Stimulated activated memory B cell treated with anti-CD40 and anti-IgM and Interleukin-4, amounts not matched to agents 10 μg/mL and 1 μg/mL and 100 μg/mL, for 72 hours (primary cell): ENCODE measurements at places on chromosomes 13 and 19.

DNA sequence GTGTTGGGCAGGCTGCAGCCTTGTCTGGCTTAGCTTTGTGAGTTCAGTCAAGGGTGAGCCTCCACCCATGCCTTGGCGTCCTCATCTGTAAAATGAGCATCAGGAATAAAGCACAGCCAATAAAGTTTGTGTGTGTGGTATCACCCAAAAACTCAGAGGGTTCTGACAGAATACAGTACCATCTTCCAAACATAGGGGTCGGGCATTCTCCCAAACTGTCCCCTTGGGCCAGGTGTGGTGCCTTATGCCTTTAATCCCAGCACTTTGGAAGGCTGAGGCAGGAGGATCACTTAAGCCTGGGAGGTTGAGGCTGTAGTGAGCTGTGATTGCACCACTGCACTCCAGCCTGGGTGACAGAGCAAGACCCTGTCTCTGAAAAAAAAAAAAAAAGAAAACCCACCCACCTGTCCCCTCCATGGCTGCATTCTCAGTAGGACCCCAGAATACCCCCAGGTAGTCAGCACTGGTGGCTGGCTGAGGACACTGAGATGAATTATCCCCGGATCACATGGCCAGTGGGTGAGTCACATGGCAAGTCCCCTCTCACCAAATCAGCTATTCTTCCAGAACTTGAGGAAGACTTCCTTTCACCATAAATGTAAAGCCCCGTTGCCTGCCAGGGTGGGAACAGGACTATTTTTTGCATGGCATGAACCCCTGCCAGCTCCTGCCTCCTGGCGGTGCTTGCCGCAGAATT lies 18.6 kb downstream of the POP4 start:
- ATAC-seq, result no peak

GRCh38 chr13:50685491-50685890 lies 158.0 kb downstream of the DLEU7 start:
- no peak for ATAC-seq

DNA sequence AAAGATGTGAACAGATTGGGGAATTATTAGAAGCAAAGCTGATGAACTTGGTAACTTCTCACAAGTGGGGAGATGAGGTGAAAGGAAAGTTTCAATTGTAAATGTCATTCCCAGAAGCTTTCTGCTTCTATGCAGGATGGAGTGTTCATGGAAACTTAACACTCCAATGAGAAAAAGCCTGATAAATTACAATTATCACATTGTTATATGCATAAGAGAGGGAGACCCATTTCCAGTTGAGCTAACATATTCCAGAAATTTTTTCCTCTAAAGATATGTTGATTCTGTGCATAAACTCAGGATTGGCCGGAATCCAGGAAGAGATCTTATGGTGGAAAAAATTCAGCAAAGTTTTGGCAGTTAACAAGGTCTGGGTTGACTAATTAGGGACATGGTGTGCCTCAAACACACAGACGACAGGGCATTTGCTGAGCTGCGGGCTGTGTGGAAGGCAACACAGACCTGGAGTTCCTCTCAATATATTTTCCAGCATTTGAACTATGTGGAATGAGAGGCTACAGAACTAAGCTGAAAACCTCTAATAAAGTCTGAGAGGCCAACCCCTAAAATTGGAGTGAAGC lies 64.9 kb upstream of the FGF14 start:
- ATAC-seq, result no peak

- ATAC-seq, result no peak
These were observed 307.6 kb downstream of the SPRY2 start for GRCh38 chr13:80033286-80033685.

- no peak for ATAC-seq
These were observed 236.7 kb upstream of the IPO5 start for GRCh38 chr13:97716746-97717145.

GRCh38 chr19:56099638-56100539 lies 21.2 kb downstream of the ZNF787 start:
- no peak for ATAC-seq

DNA sequence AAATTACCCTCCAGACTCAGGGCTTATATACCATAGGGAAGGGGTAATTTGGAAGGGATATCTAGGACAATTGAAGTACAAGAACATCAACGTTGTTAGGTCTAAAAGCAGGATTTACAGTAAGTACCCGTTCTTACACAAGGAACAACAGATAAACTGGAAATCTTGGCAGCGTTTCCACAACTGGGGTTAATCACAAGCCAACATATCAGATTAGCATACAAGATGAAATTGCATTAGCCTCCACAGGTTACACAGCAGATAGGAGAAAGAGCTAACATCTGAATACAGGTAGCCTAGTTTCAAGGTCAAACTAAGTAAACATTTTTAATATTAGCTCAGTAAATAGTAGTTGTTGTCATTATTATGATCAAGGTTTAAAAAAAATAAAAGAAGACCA lies 1214.0 kb upstream of the PCDH20 start:
- no peak for ATAC-seq

DNA sequence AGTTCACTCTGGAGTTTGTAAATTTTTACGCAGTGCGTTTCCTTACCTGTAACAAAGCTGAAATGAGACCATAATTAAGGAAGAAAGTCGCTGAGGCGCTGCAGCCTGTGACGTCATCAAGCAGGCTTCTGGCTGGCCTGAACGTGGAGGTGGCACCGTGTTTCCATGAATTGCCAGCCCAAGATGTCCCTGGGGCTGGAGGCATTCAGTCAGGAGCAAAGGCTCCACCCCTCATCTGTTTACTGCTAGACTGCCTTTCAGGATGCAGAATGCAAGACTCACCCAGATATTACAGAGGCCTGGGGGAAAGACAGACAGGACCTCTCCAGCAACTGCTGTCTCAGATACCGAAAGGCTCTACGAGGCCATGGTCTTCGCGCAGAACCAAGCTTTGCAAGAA lies 424.6 kb downstream of the TSHZ3 start:
- ATAC-seq, result no peak

DNA sequence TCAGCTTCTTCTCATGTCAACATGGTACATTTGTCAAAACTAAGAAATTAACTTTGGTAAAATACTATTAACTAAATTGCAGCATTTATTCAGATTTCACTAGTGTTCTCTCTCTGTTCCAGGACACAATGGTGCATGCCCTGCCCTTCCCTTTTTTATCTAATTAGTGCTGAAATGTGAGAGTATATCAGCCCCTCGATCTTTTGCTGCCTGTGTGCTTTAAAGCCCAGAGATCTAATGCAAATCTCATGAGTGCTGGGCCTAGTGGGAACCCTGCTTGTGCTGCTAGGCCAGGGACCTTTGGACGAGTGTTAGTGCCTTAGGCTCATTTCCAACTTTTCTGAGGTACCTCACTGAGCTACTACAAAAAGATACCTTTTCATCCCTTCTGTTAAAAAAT lies 221.1 kb upstream of the EDNRB start:
- ATAC-seq, result no peak

DNA sequence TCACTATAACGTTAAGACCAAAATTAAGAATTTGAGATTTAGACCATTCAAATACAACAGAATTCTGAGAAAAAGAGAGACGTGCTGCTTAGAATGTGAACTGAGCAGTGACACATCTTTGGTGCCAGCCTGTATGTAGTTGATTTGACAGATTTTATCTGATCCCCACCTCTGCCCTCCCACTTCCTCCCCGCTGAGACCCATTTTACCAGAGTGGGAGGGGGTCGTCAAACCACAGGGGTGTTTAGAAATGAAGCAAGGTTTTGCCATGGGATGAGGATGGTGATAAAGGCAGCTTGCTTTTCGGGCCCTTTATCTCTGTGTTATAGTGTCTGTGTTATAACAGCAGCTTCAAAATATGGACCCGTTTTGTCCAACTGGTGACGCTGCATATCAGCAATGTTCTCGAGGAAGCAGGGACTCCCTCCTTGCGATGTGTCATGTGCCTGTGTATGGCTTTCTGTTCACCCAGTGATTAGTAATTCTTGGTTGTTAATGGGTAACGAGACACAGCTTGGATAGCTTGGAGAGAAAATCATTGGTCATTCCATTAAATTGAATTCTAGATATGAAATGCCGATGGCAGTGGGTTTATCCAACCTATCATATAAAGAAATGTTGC lies 125.0 kb downstream of the HS6ST3 start:
- ATAC-seq, result no peak
